Fibroblast of upper back skin (primary cell): ENCODE measurements at places on chromosomes 3 and 15.

GRCh38 chr3:80994085-80994665, 767.3 kb downstream of the GBE1 start:
- no peak for DNase-seq

DNA sequence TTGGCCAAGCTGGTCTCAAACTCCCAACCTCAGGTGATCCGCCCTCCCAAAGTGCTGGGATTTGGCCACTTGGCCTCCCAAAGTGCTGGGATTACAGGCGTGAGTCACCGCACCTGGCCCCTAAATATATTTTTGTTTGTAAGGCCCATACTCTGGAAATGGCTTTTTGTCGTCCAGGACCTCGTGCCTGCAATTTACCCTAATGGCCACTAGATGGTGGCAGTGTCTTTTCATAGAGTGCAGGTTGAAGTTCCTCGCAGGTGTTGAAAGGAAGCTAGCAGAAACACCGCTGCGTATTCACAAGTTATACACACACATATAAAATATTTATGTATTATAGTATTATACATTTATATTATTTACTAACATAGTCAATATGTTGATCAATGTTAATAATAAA, 97.2 kb downstream of the LRTM1 start:
- no peak for DNase-seq

DNA sequence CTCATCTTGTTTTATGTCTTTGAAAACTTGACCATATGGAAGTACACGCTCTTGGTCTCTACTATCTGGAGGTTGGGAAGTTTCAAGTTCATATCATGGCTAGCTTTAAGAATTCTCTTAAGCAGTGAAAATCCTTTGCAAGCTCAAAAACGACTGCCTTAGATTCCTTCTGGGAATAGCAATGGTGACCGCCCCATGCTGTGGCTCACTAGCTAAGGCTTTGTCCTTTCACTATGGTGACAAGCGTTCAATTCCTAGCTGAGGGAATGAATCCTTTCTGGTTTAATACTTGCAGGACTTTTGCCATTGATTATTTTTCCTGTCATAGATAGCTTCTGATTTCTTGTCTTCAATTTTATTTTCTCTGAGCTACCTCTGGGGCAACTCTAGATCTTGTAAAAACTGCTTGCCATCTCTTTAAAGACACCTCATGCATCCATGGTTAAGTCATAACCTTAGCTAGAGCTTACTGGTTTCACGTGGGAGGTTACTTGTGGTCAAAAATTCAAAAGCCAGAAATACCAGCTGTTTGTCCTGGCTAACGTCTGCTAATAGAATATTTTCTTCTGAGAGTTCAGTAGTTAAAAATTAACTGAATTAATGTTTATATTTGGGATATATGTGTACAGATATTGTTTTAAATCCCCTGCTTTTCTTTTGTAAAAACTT, 673.4 kb upstream of the CBLB start:
- peak; percentile 24 for DNase-seq

DNA sequence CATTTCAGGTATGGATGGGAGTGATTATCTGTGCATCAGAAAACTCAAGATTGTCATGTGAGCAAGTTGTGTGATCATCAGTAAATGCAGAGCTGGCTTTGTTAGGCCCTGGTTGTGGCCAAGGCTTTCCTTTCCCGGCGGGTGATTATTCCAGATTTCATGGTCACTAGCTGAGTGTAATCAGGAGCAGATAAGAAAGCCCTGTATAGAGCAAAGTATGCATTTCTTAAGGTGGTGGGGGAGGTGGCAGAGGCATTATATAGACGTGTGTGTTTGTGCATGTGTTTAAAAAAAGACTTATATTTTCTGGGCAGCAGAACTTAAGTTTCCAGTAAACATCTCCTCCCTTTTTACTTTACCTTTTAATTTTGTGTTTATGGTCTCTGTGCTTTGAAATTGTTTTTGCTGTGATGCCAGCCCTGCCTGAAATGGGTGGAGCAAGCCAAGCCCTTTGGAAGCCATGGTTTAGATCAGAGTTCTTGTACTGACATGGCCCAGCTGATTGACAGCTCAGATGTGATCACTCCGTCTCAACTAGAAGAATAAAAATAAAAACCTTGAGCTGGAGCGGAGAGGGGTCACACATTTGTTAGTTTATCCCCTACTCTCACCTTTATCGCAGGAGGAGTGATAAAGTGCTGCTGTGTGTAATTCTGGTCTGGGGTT, 22.2 kb downstream of the SMAD3 start:
- DNase-seq: no peak

DNA sequence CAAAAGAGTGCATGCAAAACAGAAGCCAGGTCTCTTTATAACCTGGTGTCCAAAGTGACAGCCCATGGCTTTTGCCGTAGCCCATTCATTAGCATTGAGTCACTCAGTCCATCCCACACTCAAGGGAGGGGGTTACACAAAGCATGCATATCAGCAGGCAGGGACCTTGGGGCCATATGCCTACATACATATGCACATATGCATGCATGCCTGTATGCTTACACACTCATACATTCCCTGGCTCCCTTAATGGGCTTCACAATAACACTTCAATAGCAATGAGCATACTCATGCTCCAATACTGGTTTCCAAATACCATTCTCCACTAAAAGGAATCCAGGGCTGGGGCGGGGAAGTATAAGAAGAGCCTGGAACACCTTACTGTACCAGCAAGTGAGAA, 22.0 kb downstream of the TRPM1 start:
- DNase-seq: peak; percentile 93

DNA sequence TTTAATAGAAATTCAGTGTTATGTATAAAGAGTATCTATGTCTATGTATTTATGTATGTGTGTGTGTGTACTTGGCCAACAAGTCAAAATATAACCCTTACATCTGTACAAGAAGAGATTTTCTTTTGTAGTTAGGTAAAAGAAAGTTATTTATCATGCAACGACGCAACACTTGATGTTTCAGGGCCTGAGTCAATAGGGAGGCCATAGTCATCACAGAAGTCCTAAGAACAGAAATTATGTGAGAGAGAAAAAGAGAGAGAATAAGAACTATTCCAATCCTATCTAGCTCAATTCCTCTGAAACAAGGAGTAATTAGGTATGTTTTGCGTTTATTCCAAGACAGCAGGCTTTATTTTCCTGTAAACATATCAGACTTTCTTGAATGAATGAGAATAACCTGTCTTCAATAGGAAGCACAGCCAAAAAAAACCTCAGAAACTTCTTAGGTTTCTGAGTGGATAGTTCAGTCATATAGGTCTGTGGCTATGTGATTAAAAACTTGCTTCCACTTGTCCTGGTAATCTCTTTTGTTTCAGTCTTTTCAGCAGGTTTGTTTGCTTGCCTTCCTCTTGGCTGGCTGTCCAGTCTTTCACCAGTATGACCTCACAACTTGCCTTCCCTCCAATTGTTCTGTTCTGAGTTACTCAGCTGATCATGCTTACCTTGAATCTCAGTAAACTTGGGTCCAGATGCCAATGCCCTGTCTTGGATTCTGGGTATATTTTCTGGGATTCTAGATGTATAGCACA, 382.4 kb upstream of the GBE1 start:
- DNase-seq: no peak

DNA sequence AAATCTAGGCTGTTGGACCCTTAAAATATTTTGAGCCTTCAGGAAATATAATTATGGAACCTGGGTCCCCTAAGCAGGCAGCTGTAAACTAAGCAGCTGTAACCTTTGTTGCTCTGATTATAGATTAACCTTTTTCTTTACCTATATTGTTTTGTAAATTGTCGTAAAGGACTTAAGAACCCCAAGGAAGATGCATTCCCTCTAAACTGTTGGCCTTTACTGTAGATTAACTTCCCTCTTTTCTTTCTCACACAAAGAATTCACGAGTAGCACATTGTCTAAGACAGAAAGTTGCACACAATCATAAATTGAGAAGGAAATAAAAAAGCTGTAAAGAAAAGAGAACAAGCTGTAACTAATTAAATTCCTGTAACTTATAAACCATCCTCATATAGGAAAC, 877.3 kb downstream of the ROBO2 start:
- DNase-seq: no peak

- no peak for DNase-seq
Observed at GRCh38 chr3:142947352-142947751, 16.1 kb downstream of the PAQR9 start.

DNA sequence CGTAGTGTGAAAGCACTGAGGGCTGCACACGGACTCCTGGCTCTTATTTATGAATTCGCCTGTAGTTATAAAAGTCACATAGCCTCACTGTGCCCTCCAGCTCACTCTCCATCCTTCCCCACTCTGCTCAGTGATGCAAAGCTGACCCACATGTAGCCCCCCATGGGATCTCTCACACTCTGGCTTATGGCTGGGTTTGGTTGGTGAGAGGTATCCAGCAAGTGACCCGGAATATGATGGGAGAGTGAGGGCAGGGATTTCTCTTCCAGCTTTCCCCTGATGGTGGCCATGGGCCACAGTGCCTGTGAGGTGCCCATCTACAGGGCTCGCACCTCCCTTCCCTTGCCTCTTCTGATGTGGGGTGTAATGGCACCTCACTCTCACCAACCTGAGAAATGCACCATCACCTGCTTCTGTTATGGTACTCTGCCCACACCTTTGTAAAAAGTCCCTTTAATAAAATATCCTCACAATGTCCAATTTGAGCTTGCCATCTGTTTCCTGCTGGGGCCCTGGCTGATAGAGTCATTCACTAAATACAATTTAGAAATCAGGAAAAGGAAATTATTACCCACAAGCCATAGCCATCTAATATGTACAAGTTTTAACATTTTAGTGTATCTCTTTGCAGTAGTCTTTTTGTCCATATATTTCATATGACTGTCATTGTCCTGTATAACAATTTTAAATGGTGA, 93.6 kb downstream of the SCN11A start:
- DNase-seq: no peak

DNA sequence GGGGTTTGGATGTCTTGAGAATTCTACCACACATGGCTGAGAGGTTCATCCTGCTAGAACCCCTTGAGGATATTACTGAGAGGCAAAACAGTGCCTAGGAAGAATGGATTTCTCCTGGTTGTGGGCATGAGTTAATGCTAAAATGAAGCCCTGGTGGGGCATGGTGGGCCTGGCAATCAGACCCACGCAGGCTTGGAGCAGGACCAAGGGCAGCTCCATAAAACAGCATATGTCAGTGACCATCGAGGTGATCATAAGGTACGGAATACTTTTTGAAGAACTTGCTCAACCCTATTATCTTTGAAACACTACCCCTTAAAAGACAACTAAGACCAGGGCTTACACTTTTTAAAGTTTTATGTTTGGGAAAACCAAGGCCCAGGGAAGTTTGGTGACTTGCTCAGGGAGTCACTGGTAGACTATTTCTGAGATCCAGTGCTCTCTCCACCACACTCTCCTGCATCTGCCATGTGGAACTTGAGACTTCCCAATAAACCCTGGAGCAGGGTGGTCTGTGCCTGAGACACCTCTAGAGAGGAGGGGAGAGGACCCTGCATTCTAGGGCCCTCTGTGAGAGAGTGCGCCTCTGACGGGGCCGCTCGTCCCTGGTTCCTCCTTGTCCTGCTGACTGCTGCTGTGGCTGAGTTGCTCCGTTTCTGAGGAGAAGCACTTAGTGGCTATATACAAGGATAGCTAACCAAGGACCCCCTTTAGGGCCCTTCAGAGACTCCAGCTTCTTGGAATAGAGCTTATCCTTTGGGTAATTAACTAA, 28.0 kb upstream of the TIMP4 start:
- DNase-seq: no peak

GRCh38 chr3:33746416-33747116, 28.5 kb upstream of the CLASP2 start:
- no peak for DNase-seq

DNA sequence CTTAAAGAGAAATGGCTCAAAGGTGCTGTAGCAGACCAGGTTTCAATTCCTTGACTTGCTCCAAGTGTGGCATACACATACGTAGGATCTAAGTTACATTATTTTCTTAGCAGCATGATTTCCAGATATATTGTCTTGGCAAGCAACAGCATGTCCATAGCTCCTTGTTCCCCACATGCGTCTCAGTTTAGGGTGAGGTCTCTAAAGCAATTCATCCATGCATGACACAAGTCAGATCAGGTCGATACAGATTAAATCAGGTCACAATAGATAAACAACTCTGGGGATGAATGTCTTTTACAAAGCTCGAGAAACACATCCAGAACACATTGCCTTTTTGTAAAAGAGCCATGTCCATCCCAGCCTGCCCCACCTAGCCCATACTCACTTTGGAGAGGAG, 108.9 kb upstream of the ABHD17C start:
- no peak for DNase-seq

DNA sequence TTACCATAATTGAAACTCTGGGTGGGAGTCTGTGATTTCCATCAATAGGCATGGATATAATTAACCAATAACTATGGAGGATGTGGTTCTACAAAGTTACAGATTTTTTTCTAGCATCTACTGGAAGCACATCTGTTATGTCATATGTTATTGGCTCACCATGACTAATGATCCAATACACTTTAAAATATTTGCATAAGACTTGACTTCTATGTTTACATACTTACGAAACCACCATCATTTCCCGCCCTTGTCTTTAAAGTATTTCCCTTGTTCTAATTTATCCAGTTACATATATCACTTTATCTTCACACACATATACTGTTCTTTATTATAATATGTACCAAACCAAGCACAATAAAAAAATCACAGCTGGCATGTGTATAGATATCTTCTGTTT, 380.3 kb upstream of the CBLB start:
- peak; percentile 90 for DNase-seq

- DNase-seq: no peak
Observed at GRCh38 chr15:78453447-78453846, 15.4 kb downstream of the IREB2 start.

DNA sequence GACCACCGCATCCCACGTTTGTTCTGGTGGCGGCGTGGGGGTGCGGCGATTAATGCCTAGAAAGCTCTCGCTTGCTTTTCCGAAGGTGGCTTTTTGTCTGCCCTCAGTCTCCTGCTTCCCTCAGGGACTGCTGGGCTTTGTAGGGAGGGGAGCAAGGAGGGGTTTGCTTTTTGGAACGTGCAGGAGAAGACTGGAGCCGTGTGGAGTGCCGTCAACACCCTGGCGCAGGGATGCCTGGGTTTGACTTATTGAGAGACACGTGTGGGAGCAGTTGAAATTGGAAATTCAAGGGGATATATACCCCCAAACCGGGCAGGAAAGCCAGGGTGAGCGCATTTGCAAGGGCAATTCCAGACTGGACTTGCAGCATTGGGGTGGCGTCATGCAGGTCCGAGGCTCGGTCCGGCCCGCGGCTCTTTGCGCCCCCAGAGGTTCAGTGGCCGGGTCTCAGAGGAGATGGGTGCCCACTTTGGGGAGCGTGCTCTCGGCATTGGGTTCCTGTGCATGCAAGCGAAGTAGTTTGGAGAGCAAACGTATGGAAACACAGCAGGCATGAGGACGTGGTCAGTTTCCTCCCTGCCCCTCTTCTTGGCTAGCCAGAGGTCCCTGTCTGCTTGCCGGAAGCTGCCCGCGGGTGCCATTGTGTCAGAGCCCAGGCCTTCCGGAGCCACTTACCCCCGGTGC, 2.1 kb downstream of the EPHB1 start:
- DNase-seq: no peak

GRCh38 chr3:12034440-12034839, 30.3 kb downstream of the SYN2 start:
- no peak for DNase-seq

- DNase-seq: no peak
Observed at GRCh38 chr15:60086681-60087429, 82.7 kb downstream of the FOXB1 start.

GRCh38 chr3:194760494-194761137, 74.9 kb downstream of the FAM43A start:
- DNase-seq: no peak
